ENCODE measurements at places on chromosomes 1 and 21.
A peak's percentile ranks its signal among the peaks of the same experiment; 100 is the strongest.

DNA sequence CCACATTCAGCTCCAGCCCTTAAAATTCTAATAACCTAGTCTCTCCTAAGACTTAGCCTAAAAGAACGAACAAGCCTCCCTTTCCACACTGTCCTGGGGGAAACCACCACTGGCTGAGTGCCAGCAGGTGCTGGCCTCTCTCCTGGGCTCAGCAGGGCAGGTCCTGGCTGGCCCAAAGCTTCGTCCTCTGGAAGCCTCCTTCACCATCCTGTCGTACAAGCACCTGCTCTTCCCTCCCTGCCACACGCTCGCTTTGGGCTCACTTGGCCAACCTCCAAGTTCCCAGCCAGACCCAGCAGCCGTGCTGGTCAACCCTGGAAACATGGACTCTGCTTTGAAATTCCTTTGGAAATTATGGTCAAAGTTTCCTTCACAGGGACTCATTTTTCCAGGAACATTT is 58.2 kb upstream of the SLC25A33 start:
- DNase-seq: no peak

GRCh38 chr21:38326899-38327298 is 70.1 kb downstream of the KCNJ15 start:
- no peak for DNase-seq

- DNase-seq: no peak
These were observed 1.9 kb upstream of the IRF2BP2 start for GRCh38 chr1:234611847-234612351.

DNA sequence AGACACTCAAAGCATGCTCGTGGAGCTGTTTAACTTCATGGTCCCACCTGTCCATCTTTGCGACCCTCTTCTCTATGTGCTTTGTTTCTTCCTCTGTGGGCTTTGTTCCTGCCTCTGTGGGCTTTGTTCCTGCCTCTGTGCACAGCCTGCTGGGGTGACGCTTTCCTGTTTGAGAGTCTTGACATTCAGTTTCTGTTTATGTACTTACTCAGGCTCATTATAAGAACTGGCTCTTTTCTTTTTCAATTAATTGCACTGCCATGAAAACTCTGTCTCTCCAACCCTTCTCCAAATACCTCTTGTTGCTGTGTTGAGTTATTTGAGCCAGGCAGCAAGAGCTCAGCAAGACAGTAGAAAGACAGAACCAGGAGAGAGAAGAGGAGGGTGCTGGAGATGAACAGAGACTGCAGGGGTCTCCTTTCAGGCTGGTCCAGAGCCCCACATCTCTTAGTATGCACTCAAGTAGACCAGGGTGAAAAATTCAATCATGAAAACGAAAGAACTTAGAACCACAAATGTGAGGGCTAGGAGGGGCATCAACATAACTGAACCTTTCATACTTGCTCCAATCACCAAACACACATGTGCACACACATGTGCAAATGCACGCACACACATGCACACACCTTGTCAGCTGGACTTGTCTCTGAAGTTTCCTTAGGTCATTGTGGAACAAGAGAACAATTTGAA is 88.3 kb upstream of the SGIP1 start:
- DNase-seq: peak; percentile 15

- no peak for DNase-seq
These were observed 11.8 kb downstream of the AGRN start for GRCh38 chr1:1031659-1032235.

GRCh38 chr1:56200442-56200841 is 378.9 kb downstream of the PLPP3 start:
- DNase-seq: no peak

- DNase-seq: no peak
These were observed 114.6 kb downstream of the NTPCR start for GRCh38 chr1:233064988-233065387.

DNA sequence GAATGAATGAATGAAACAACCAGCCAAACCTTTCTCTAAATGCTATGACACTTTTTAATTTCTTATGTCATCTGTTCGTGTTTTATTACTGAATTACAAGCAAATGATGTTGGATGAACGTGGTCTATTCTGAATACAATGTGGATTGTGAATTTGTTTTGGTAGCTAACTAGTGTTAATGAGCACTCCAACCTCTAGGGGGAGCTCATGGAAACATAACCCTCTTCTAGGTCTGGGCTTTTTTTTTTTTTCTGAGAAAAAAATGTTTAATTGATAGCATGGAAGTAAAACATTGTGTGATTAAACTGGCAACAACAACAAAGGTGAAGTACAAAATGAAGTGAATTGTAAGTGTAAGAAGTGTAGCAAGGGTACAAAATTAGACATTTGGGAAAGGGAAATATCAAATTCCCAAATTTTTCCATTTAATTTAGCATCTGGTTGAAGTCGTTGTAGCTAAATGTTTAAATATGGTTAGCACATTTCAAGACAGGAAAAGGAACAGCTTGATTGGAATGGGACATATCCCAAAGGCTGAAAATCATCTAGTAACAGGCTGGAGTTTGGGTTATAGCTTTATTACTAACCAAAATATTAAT is 42.6 kb upstream of the PTGS2 start:
- DNase-seq: no peak

Measured in activated T-helper 1 cell treated with anti-CD3 and anti-CD28 coated beads, Interleukin-2, amount 50 U/mL, for 16 hours (primary cell).